ENCODE measurements at places on chromosomes 16 and 17.

DNA sequence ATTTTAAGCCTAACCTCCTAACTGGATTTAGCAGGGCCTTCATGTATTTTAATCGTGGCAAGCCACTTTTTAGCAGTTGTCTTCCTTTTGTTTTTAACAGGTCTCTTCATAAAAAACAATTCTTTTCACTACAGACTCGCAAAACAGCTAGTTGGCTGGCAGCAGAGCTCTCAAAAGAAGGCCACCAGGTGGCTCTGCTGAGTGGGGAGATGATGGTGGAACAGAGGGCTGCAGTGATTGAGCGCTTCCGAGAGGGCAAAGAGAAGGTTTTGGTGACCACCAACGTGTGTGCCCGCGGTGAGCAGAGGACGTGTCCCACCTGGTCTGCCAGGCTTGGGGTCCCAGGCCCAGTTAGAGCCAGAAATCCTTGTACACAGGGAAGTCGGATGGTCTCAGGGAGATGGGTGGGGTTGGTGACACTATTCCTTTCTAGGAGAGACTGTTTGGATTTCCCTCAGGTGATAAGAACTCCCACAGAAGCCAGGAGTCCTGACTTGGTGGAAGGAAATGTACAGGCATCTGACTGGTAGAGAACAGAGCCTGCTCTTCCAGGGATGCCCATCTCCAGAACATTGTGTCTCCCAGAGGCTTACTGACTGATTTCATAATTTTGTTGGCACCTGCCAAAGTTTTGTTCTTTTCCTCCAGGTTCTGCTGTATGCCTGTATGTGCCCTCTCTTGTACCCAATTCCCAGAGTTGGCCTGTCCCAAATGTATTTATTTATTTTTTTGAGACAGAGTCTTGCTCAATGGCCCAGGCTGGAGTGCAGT lies 14.9 kb upstream of the DDX19A start:
- DNase-seq, result no peak

DNA sequence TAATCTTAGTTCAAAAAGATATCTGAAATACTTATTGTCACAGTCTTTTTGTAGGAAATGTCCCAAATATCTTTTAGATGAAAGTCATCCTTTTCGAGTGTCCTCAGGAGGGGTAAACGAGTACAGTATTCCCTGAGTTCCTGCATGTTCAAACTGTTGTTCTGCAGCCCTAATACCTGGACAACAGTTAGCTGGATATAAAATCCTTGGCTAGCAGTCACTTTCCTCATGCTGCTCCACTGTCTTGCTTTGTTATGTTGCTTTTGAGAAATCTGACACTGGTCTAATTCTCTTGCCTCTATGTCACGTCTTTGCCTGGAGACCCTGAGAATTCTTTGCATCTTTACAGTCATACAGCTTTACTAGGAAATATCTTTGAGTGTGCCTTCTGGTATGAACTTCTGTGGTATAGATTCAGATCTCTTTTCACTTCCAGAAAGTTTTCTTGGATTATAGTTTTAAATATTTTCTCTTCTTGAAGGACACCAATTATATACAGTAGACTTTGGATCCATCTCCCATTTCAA lies 9.5 kb downstream of the MBTD1 start:
- no peak for DNase-seq

DNA sequence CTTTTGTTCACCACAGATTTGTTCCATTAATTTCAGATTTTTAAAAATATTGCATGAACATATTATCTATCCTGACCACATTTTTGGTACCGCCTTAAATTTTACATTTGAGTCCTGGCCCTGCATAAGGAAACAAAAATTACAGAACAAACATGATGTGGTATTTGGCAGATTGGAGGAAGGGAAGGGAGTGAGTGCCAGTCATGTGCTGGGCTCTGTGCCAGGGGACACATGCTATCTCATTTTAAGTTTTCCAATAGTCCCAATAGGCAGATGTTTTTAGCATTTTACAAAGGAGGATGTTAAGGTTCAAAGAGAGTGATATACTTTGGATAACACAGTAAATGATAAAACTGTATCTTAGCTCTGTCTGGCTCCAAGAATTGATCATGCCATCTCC lies 185.1 kb downstream of the CDK5R1 start:
- no peak for DNase-seq

DNA sequence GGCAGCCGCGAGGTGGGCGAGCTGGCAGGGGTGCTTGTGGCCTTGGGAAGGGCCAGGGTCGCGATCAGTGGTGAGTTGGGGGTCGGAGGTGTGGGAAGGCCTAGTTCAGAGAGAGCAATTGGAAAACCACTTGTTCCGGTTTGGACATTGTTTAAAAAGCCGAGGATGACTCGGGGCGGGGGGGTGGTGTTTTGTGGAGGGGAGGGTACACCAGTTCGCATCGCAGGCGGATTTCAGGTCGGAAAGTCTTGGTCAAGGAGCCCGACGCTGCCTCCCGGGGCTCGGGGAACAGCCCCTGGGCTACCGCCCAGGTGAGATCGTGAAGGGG lies 66.4 kb downstream of the KPNA2 start:
- DNase-seq, result no peak

GRCh38 chr16:67530013-67530939 lies 1.6 kb downstream of the RIPOR1 start:
- DNase-seq, result no peak

- DNase-seq, result no peak
These were observed 165.7 kb downstream of the CMIP start for GRCh38 chr16:81610144-81610842.

GRCh38 chr16:88503374-88503770 lies 50.3 kb downstream of the ZFPM1 start:
- DNase-seq, result no peak

DNA sequence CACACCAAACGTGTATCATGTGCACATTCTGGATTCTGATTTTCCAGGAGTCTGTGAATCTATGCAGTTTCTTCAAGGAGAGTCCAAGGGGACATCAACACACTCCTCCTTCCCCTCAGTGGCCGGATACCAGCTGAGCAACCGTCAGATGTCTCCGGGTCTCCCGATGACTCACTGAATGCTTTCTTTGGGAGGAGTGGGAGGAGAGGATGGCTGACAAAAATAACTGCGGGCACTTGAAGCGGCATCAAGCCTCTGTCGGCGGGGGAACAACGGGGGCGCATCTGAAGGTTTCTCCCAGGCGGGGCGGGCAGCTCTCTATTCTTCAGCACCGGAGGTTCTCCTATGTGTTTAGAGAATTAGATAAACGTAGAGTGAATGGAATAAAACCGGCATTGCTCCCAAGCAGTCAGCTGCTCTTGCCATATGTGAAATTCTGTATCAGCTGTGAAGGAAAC lies 24.6 kb upstream of the LRRC75A start:
- DNase-seq, result no peak

- no peak for DNase-seq
These were observed 49.1 kb upstream of the TANC2 start for GRCh38 chr17:62916684-62917571.

GRCh38 chr17:31289790-31290189 lies 7.2 kb downstream of the OMG start:
- DNase-seq, result no peak

GRCh38 chr16:10946308-10946707 lies 1.9 kb downstream of the CLEC16A start:
- no peak for DNase-seq

DNA sequence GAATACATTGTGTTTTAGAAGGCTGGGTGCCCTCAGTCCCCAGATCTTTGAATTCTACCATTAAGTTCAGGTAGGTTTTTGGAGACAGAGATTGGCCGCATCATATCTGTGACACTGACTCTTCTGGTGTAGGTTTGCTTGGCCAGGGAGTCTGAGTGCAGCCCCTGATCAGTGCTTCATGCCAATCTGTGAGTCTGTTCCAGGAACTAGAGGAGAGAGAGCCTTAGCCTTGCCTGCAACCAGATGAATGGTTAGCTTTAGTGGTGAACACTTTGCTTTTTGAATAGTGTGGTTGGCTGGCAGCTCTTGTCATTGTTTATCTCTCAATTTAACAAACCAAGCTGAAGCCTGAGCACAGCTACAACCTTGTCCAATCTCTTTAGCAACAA lies 87.8 kb downstream of the PLXDC1 start:
- DNase-seq, result no peak

DNA sequence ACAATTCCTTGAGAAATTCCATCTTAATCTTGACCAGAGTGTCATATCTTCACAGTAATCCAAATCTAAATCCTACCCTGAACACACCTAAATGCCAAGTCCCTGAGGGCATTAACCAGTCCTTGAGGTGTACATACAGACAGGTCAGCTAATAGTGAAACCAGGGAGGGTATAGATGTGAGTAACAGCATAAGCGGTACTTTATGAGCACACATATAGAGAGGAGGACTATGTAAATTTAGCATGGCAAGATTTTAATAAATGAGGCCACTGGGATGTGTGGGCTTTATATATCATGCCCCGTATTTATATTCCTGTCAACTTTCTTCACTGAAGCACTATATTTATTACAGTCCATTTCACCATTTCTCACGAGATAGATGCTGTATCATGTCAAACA lies 80.2 kb downstream of the GP2 start:
- no peak for DNase-seq

DNA sequence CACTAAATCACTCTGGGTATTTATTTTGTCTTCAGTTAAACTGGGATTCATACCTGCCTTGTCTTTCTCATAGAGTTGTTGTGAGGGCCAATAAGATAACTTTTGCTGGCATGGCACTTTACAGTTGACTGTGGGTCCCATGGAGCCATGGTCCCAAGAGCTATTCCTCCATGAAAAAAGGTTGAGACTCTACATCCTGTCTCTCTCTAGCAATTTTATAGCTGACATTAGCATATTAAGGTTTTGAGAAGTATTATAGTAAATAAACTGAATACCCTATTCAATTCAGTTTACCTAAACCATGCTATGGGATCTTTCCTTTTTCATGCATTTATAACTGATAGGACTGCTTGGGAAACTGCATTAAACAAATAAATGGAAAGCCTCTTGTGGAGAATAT lies 17.4 kb downstream of the OGFOD1 start:
- no peak for DNase-seq

DNA sequence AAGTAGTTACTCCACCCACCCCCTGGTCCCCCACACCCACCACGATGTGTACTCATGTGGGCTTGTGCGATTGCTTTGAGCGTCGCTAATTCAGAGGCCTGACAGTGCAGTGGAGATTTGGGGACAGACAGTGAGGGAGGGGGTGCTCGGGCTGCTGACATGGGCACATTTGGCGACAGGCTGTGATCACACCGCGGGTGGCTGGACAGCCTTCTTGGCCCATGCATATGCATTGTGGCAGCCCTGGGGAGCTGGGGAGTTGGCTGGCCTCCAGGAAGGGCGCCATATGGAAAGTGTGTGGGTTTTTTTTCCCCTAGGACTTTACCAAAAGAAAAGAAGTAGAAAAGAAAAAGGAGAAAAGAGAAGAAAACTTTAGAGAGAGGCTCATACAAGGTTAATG lies 275.5 kb upstream of the N4BP1 start:
- no peak for DNase-seq

- no peak for DNase-seq
These were observed 1.5 kb downstream of the MINK1 start for GRCh38 chr17:4834681-4835020.

DNA sequence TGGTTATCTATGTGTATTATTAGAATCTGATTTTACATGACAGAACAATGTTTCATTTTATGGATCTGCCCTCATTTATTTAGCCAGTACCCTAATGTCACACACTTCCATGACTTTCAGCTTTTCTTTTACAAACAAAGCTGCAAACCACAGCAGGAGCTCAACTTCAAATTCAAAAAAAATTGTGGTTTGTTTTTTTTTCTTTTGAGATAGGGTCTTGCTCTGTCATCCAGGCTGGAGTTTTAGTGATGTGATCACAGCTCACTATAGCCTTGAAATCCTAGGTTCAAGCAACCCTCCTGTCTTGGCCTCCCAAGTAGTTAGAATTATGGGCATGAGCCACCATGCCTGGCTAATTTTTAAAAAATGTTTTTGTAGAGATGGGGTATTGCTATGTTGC lies 8.2 kb upstream of the MPRIP start:
- DNase-seq, result no peak

- no peak for DNase-seq
These were observed 13.9 kb downstream of the BRD7 start for GRCh38 chr16:50354629-50355456.

DNA sequence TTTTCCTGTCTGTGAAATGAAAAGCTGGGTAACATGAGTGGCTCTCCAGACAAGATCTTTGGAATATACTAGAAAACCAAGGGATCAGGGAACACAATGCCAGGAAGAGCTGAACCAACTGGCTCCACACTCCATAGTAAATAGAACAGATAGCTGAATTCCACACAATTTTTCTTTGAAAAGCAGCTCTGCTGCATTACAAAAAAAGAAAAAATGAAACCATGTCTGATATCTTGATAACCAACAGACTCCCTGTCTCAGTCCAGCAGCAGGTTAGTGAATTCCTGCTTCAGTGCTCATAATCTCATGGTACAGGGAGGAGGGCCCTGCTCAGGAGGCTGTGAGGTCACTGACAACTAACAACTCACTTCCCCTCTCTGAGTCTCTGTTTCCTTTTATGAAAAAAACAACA lies 97.1 kb downstream of the CDH11 start:
- DNase-seq, result no peak

GRCh38 chr17:40857535-40857934 lies 9.5 kb downstream of the KRT12 start:
- DNase-seq, result no peak

- DNase-seq, result no peak
These were observed 5.4 kb upstream of the PABPN1L start for GRCh38 chr16:88871730-88872416.

GRCh38 chr16:73285436-73286201 lies 237.7 kb upstream of the ZFHX3 start:
- DNase-seq, result no peak

GRCh38 chr16:3051009-3051408 lies 4.6 kb downstream of the MMP25 start:
- DNase-seq, result no peak

- peak; percentile 46 for DNase-seq
These were observed 503 bp downstream of the C16orf54 start for GRCh38 chr16:29745121-29745852.

GRCh38 chr16:12311309-12311708 lies 334.8 kb downstream of the SNX29 start:
- no peak for DNase-seq

Measured in activated effector memory CD4-positive, alpha-beta T cell treated with Interleukin-2 at 50 U/mL for 16 hours (primary cell).